Suppressor macrophage treated with lipopolysaccharide for 4 hours (primary cell): ENCODE measurements at places on chromosomes 11 and 22.

DNA sequence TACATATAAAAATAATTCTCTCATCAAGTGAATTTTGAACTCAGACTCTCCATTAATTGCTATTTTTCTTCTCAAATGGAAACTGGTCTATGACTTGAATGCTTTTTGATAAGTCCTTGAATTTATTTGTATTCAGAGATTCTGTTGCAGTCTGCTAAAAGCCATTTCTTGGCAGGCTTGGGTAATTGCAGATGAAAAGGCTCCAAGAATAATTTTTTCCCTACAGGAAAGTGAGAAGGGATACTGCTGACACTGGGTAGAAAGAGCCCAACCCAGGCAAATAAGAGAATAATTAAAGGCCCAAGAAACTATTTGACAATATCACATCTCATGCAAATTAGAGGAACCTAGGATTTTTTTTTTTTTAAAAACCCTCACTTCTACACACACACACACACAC is 246.5 kb upstream of the DDI1 start:
- DNase-seq: no peak

- DNase-seq: no peak
These were observed 7.1 kb upstream of the LMO2 start for GRCh38 chr11:33898957-33899356.

- DNase-seq: no peak
These were observed 155.2 kb downstream of the MAML2 start for GRCh38 chr11:96187822-96188221.

GRCh38 chr22:35987487-35987886 is 41.1 kb downstream of the RBFOX2 start:
- no peak for DNase-seq

DNA sequence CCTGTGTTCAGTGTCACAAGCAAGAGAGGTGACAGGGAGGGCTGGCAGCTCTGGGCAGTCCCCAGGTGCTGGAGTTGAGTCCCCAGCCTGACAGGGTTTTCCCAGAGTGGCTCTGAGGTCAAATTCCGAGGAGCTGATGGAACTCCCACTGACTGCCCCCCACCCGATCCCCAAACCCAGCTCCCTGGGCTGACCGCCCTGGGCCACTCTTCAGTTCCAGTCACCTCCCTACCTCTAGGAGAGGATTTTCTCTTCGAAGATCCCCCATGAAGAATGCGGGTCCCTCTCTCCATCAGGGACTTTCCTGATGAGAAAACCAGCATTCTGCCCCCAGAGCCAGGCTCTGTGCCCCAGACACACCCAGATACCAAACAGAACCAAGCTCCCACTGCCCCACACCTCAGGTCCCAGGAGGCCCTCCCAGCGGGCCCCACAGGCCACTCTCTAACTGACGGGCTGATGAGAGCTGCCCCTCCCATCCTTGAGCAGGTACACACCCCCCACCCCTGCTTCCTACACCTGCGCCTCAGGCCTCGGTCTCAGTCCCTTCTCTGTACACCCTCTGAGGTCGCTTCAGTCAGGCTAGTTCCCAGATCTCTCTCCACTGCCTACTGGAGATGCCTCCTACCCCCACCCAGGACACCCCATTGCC is 12.1 kb upstream of the RAC2 start:
- DNase-seq: no peak

DNA sequence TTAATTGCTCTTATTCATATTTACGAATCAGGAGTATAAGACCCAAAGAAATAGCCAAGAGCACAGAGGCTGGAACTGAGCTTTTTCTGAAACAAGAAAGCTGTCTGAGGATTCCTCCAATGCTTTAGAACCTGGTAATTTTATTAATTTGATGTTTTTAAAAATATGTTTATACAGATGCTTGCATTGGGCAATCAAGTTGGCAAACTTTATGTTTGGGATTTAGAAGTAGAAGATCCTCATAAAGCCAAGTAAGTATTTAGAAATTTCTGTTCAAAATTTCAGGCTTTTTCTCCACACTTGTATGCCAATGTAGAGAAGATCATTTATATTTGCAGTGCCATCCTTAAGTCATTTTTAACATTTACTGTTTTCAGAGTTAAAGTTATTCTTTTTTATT is 24.3 kb upstream of the HIKESHI start:
- no peak for DNase-seq

GRCh38 chr11:8714622-8715225 is 32.1 kb downstream of the RPL27A start:
- DNase-seq: no peak

GRCh38 chr11:64316672-64317324 is 561 bp downstream of the TRMT112 start:
- no peak for DNase-seq

- no peak for DNase-seq
These were observed 279.9 kb downstream of the BRD1 start for GRCh38 chr22:49547751-49548239.

GRCh38 chr11:4071914-4072313 is 22.7 kb upstream of the RRM1 start:
- DNase-seq: no peak

DNA sequence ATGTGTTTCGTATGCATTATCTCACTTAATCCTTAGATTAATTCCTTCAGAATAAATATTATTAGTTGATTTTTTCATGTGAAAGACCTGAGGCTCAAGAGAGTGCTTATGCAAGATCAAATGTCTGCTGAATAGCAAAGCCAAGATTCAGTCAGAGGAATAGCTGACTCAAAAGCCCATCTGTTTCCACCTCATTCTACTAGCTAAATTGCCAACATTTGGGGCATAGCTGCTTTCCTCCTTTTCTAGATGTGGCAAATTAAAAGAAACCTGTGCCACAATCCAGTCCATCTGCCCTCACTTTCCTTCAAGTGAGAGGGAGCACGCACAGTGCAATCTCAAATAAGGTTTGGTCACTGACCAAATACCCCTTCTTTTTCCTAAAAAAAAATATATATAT is 121.1 kb downstream of the PAX6 start:
- no peak for DNase-seq

DNA sequence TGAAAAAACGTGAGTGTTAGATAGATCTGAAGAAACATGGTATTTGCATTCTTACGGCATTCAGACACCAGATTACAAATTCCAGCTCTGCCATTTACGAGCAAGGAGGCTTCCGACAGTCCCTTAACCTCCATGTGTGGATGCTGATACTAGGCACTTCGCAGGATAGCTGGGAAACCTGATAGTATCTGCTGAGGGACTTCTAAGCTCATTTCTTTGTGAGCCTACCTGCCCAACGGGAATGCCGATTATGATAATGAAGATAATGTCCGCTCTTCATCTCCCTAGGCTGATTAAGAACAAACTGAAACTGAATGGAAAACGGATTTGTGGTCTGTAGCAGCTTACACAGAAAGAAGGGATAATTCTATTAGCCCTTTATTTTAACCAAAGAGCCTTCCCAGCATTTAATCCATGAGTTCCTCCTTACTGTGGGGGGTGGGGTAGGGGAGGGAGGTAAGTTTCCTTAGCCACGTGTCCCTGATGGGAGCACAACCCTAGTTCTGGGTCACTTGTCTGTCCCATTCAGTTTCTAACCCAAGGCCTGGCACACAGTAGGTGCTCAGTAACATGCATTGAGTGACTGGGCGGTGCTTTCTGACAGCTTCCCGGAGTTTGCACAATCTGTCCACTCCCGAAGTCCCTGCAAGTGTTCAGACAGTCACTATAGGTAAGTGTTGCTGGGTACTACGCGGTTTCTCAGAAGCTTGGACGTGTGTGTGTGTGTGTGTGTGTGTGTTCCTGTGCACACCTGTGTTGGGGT is 39.2 kb downstream of the CD6 start:
- no peak for DNase-seq

DNA sequence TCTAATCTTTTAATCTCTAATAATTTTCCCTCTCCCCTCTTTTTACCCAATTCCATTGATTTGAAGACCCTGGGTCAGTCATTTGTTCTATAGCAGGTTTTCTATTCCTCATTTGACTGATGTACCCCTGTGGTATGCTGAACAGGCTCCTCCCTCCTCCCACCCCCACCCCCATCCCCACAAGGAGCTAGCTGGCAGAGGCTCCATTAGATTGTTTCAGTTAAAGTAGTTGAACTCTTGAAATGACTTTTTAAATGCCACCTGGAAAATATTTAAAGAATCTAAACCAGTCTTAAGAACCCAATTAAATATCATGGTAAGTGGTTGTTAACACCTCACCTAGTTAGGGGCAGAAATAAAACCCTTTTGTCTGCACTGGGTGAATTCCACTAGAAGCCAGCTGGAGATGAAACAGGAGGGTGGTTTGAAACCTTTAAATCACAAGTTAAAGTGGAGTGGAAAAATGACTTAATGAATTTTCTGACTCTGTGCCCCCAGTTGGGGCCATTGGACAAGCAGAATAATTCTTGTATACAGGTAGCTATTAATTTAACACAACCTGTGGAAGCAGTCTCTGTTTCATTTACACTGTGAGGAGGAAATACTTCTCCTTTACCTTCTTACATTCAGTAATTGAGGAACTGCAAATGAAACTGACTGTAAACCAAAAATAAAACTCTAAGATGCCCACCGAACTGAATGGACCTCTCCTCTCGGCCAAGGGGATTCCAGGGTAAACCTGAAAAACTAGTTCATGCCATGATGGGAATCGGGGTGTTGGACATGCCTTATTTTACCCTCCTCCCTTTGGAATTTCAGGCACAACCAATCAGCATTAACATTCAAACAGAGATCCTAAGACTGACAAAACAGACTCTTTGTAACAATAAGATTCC is 30.7 kb downstream of the PRR5L start:
- no peak for DNase-seq

- DNase-seq: no peak
These were observed 57.0 kb downstream of the ETS1 start for GRCh38 chr11:128530118-128531074.

GRCh38 chr11:121482231-121483129 is 29.7 kb upstream of the SORL1-AS1 start:
- peak; percentile 65 for DNase-seq

DNA sequence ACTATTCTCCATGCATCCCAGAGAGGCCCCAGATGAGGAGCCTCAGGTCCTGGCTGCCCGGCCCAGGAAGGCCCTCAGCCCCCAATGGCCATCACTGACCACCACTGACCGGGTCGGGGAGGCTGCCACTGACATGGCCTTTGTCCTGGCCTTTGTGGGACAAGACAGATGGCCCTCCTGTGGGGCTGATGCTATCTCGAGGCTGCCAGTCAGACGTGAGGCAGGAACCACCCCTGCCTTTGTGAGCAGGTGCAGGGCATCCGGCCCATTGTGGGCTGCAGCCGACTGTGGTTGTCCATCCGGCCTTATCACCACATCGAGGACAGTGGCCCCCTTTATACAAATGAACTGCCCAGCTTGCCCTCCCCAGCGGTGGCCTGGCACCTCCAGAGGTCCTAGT is 5.5 kb downstream of the GP1BB start:
- DNase-seq: no peak

DNA sequence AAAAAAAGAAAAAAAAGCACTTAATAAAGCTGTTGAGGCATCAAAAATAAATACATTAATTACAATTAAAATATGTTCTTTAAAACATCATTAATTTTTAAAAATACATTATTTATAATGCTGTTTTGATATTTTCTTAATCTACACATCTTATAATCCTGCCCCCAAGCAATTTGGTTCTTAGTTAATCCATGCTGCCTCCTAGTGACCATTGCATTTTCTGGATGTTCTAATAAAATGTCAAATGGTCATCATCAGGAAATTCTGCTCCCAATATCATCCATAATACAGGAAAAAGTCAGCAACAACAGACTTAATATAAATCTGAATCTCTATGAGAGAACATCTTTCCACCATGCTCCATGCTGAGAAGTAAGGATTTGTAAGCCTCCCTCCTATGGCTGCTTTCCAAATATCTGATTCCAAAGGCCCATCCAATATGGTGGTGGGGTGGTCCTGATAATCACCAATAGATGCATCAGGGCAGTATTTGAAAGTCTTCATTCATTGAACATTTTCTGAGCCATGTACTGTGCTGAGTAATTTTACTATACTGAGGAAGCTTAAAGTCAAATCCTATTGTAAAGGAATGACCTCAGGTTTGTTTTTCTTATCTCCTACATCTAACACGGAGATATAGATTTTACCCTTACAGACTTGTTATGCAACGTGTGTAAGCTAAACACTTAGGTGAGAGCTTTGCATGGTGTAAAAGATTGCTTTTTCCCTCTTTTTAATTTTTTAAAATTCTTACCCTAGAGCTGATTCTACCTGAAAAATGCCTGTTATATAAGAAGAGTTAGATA is 124.7 kb upstream of the BMAL1 start:
- peak; percentile 5 for DNase-seq

- DNase-seq: no peak
These were observed 33.7 kb downstream of the C11orf71 start for GRCh38 chr11:114366331-114367243.

DNA sequence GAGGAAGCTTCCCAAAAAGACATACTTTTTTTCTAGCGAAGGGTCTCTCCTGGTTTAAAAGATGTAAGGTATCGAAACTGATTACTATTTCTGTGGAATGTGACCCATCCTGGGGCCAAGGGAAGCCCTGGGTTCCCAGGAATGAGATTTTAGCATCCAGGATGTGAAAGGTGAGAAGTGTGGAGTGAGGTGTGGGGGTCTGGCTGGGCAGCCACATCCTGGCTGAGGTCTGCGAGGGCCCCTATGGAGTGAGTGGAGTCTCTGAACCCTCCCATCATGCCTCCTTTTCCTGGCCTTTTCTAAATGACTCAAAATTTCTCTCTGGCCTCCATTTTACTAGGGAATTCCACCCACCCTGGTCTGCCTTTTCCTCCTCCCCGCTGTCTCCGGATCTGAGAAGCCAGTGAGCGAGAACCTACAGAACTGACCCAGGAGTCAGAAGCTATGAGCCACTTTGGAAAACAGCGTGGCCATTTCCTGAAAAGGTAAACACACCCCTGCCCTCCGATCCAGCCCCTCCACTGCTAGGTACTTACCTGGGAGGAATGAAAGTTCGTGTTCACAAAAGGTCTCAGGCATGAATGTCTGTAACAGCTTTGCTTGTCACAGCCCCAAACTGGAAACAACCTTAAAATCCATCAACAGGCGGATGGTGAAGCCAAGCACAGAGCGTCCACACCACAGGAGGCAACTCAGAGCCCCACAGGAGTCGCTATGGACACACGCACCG is 27.7 kb upstream of the SHANK2 start:
- DNase-seq: no peak

DNA sequence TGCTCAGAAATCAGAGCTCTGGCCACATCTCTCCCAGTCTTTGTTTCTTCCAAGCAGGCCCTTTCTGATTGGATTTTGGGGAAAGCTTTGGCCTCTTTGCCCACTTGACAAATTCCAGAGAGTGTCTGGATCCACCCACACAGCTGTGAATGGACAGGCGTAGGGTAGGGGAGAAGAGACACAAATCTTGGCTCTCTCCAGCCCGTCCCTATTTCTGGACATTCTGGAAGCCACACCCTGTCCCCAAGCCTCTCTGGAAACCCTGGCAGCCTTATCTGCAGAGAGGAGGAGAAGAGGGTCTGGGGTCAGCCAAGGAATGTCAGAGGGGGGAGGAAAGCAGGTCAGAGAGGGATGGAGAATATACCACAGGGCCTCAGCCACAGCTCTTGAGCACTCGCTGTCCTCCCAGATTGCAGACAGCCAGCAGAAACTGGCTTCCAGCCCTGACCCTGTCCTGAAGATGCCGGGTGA is 59.5 kb upstream of the WNT11 start:
- no peak for DNase-seq
